Activated CD4-positive, CD25-positive, alpha-beta regulatory T cell (primary cell): ENCODE measurements at places on chromosomes 16 and 17.
A peak's percentile ranks its signal among the peaks of the same experiment; 100 is the strongest.

- no peak for DNase-seq
Observed at GRCh38 chr16:46785076-46785845, 37.1 kb upstream of the MYLK3 start.

- DNase-seq: no peak
Observed at GRCh38 chr16:85089525-85089924, 22.7 kb downstream of the CIBAR2 start.

- DNase-seq: no peak
Observed at GRCh38 chr17:34312080-34312479, 7.2 kb upstream of the CCL8 start.

DNA sequence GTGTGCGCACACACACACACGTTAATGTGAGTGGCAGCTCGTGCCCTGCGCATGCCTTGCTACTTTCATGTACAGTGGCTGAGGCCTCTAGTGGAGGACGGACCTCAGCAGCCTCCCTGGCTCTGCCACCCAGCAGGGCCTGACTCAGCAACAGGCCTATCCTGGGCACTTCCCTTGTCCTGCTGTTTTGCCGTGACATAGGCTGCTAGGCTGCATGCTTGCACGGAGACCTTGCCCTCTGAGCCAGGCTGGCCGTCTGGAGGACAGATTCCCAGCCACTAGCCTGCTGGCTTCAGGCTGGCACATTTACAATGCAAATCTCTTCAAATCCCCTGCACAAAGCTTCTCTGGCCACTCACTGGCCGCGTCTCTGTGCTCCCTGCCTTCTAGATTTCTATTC, 9.5 kb downstream of the RNF213 start:
- no peak for DNase-seq

- DNase-seq: no peak
Observed at GRCh38 chr17:27217631-27218030, 76.3 kb upstream of the WSB1 start.

- no peak for DNase-seq
Observed at GRCh38 chr17:73650140-73650539, 5.9 kb upstream of the SDK2 start.

- no peak for DNase-seq
Observed at GRCh38 chr17:28747801-28748750, 4.3 kb downstream of the TRAF4 start.

DNA sequence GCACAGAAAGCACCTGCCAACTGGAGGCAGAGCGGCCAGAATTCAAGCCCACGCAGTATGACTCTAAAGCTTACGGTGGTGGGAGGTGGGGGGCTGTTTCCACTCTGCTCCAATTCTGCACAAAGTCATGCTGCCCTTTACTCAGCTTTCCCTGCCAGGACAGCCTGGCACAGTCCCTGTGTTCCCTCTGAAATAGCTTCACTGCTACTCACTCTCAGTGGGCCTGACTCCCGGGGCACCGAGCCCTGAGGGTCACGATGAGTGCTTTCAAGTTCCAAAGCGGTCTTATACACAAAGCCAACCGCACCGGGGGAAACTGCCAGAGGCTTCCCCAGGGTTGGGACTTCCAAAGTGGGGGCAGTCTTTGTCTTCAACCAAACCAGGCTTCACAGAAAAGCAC, 306.1 kb upstream of the XYLT1 start:
- DNase-seq: no peak

- no peak for DNase-seq
Observed at GRCh38 chr16:4386951-4387565, 15.4 kb downstream of the VASN start.

DNA sequence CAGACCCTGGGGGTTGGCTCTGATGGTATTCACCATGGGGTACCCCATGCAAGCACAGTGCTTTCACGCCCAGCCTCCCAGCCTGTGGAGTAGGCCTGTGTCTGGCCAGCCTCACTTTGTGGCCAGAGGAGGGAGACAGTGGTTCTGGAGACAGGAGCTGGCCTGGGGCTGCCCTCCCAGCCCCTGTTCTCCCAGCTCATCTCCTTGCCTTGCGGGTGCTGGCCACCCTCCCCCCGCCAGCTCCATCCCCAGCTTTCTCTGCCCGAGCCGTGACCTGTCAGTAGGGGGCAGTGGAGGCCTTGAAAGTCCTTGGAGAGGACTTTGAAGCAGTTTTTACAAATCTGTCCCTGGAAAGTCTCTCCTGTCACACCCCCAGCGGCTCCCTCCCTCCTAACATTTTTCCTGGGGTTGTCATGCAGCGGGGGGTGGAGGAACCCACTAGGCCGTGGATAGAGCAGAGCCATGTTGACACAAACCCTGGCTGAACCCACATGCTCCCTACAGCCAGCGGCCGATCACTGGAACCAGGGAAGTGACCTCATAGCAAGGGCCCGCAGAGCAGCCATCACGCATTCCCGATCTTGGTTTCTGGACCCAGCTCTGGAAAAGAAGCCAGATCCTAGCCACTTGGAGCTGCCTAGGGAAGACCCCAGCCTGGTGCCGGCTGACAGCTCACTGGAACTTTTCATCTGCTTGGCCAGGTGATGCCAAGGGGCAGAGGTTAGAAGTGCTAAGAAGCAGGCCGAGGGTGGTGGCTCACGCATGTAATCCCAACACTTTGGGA, 289.4 kb downstream of the SEC14L1 start:
- peak; percentile 72 for DNase-seq

GRCh38 chr16:66878067-66878466, 2.2 kb upstream of the PDP2 start:
- no peak for DNase-seq

DNA sequence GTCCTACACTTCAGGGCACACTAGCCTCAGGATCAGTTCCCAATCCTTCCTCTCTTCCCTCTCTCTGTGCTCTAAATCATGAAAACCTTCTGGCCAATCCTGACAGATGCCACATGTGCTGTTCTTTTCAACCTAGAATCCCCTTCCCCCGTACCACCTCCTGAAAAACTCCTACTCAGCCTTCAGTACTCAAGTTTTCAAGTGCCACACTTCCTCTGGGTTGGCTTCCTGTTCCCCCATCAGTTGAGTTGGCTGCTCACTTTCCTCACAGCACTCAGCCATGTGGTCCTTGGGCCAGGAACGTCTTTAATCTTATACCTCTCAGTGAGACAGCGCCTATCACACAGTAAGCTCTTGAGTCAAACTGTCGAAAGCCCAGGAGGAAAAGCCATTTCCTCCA, 3.3 kb downstream of the ASPHD1 start:
- DNase-seq: no peak

GRCh38 chr17:61469474-61469873, 17.3 kb downstream of the TBX4 start:
- DNase-seq: no peak

DNA sequence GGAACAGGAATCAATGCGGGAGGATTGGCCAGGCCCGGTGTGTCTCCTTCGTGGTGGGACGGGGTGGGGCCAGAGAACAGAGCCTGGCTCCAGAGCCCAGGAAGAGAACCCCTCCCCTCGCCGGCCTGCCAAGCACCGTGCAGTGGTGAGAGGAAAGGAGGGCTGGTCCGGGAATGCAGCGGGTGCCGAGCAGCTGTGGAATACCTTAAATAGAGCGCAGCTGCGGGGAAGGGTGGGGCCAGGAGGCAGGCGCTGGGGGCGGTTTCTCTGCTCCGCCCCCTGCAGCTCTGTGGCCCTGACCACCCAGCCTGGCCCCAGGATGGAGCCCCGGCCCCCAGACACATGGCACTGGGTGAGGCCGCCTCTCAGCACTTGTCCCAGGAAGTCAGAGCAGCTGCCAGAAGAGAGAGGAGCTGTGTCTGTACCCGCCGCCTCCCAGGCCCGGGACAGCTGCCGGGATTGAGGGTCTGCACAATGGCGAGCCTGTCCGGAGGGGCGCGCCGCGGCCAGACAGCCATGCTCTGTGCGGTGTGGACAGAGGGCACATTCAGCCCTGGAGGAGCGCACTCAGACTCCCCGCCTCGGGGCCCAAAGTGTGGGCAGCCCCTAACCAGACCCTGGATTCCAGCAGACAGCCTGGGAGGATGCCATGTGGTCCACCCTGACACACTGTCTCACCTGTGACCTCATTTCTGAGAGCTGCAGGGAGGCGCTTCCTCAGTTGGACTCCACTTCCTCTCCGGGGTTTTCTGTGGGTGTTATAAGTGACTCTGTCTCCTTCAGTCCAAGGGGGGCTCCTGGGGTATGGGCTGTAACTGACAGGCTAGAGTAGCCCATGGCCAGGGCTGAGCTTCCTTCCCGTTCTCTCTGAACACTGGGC, 268.8 kb downstream of the SEC14L1 start:
- DNase-seq: no peak

GRCh38 chr16:87044829-87045228, 272.4 kb downstream of the C16orf95 start:
- no peak for DNase-seq

GRCh38 chr17:933312-934073, 46.1 kb downstream of the NXN start:
- no peak for DNase-seq

- no peak for DNase-seq
Observed at GRCh38 chr17:67244431-67245072, 444 bp downstream of the HELZ start.

GRCh38 chr17:82219083-82219482, 6.4 kb upstream of the CCDC57 start:
- DNase-seq: no peak

- DNase-seq: peak; percentile 83
Observed at GRCh38 chr17:14069251-14070021, at the start of gene COX10. TSS of gene COX10 (plus strand) at chr17:14069504. CDS start at chr17:14069606, 102 bp downstream.

DNA sequence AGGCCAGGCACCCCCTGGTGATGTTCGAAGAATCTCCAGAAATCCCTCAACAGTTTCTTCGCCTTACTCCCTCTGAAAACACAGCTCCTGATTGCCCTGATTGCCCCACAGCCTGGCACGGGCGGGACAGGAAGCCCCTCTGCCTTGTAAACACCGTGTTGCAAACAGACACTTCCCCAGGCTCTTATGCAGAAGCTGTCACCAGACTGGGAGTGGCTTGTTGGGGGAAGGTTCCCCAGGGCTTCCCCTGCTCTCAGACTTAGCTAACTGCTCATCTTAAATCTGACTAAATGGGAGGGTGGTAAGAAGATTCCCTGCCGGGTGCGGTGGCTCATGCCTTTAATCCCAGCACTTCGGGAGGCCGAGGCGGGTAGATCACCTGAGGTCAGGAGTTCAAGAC, 11.2 kb downstream of the PIK3R5 start:
- DNase-seq: peak; percentile 54

DNA sequence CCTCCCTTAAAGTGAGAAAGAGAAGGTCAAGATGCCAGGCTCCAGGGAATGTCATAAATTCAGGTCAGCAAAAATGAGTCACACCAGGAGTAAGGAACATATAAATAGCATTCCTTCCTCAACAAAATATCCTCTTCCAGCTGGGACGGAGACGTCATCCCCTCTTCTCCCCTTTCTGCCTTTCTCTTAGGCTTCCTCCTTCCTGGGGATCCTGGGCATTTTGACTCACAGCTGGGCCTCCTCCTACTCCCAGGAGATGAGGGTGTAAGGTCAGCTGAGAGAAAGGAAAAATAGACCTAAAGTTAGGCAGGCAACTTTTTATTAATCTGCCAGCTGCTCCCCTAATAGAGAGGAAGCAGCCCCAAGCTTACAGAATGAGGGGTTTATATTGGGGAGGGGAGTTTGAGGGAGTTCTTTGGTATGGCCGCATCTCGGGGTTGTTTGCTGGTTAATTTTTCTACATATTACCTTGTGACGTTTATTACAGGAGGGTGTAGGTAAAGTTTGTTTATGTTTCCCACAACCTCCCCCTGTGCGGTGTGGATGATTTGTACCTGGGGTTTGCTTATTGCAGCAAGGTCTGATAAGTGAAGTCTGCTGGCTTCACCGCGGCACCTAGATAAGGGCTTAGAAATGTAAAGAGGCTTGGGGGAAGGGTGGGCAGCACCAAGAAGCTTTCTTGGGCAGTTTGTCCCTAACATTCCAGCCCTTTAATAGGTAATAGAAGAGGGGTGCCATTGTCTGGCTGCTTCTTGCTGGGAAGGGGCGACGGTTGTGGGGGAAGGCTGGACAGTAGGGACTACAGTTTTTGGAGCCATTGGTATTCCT, 7.1 kb upstream of the ZNF747 start:
- no peak for DNase-seq

DNA sequence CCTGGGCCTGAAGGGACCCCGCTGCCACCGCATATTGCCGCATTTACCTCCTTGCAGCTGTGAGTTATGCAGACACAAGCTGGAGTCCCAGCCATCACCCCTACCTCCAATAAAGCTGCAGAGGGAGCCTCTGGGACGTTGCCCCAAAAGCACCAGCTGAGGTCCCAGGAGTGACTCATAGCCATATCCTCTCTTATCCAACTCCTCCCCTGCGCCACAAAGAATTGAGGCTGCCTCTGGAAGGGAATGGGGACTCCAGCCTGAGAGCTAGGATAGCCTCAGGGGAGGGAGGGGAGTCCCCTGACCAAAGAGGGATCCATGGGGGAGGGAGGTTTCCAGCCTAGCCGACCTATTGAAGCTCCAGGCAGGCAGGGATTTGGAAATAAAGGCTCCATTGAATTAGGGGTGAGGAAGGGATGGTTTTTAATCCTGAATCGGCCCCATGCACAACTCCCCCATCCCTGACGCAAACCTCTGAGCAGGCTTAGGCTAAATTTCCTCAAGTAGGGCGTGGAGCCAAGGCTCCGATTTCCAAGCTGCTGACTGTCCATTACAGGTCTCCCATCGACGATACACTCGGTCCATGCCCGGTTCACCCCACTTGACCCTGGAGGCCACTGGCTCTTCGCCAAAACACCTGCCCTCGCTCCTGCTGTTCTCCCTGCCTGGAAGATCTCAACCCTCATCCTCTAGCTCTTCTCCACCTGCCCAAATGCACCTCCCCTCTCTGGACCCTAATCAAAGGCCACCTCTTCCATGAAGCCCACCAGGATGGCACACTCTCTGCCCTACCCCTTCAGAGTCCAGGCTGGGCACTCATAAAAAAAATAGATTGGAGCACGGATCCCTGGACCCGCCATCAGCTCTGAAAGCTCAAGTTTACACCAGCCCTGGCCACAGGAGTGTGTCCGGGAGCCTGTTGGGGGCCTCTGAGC, 27.5 kb downstream of the PIMREG start:
- DNase-seq: no peak

DNA sequence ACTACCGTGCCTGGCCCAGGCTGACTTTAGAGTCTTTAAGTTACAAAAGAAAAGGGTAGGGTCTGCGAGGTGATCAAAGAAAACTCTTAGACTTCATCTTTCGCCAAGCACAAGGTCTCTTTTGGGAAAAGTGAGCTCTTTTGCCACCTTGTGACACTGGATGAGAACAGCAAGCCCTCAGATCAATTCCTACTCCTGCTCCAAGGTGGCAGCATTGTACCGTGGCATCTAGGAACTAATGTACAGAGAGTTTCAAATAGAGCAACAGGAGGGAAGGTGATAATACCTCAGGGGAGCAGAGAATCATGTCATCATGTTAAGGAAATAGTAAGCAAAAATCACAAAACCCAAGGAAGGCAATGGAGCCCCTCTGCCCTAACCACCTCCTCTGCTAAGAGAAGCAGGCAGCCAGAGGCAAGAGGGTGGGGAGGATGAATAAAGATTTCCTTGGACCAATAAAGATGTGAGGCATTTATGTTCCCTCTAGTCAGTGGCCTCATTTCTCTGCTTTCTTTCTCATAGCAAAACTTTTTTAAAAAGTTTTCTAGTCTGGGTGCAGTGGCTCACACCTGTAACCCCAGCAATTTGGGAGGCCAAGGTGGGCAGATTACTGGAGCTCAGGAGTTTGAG, 2.1 kb upstream of the C17orf78 start:
- peak; percentile 42 for DNase-seq

GRCh38 chr17:68705714-68706076, 104.5 kb upstream of the FAM20A start:
- DNase-seq: no peak

- DNase-seq: no peak
Observed at GRCh38 chr16:23842137-23842600, 6.4 kb downstream of the PRKCB start.

GRCh38 chr17:55305321-55306087, 40.7 kb downstream of the HLF start:
- no peak for DNase-seq

- no peak for DNase-seq
Observed at GRCh38 chr17:38653230-38653629, 21.5 kb downstream of the EPOP start.
